ENCODE measurements at places on chromosomes 5 and 9.

GRCh38 chr9:97366889-97367288 is 45.0 kb upstream of the TDRD7 start:
- H3K36me3 ChIP-seq: peaks cover 21% of the 10 kb centered on the region
- no peak overlapping the region for H3K27ac ChIP-seq
- H3K4me1 ChIP-seq: peaks cover 6% of the 10 kb centered on the region
- no peaks in the 10 kb centered on the region for H3K27me3 ChIP-seq
- DNase-seq: no peak

- peaks cover 3% of the 10 kb centered on the region for H3K4me1 ChIP-seq
- no peaks in the 10 kb centered on the region for H3K27me3 ChIP-seq
- peaks cover 6% of the 10 kb centered on the region for H3K36me3 ChIP-seq
- no peak overlapping the region for H3K4me3 ChIP-seq
- no peak overlapping the region for H3K27ac ChIP-seq
Observed at GRCh38 chr9:5870020-5870339, 20.7 kb upstream of the MLANA start.

DNA sequence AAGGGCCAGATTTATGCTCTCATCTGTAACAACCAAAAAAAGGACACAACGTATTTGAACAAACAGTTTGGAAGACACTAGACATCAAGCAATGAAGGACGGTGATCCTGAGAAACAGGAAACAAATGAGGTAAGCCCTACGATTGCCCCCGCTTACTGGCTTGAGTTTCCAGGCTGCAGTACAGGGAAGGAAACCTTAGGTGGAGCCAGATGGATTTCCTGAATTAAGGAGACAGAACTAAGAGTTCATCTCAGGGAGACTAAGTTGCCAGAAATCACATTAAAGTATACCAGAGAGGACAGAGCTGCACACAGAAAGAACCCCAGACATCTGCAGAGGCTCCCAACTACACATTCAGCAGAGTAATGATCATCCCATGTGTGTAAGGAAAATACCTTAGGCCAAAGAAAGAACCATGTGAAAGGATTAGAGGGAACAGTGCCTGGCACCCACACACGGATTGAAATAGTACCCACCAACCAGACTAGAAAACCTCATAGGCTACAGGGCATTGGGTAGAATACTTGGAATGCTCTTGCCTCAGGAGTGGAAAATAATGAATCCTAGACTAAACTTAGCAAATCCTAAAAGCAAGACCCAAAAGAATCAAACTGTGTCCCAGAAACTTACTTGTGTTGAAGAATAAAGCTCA is 99.3 kb upstream of the NIPBL start:
- peaks cover 12% of the 10 kb centered on the region for H3K36me3 ChIP-seq
- H3K27me3 ChIP-seq: peaks cover 12% of the 10 kb centered on the region
- H3K4me3 ChIP-seq: no peak overlapping the region
- DNase-seq: no peak
- no peak overlapping the region for H3K27ac ChIP-seq

GRCh38 chr9:8633784-8634183 is 834.2 kb upstream of the DMAC1 start:
- H3K27ac ChIP-seq: no peak overlapping the region
- no peaks in the 10 kb centered on the region for H3K36me3 ChIP-seq
- DNase-seq: no peak
- H3K4me3 ChIP-seq: no peak overlapping the region
- no peaks in the 10 kb centered on the region for H3K27me3 ChIP-seq

DNA sequence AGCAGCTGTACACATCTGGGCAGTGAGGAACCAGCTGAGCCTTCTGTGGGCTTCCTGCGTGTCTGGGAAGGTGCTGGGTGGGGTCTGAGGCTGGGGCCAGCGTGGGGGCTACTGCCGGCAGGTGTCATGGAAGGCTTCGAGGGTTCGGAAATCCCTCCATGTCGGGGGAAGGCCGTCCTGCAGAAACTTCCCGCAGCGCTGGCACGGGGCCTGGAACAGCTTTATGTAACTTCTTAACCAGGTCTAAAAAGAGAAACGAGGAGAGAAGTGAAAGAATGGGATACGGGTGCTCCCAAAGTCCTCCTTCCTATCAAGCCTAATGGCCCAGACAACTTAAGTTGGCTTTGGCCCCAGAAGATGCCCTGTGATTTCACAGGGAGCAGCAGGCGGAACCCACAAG is 120.6 kb upstream of the RAPGEF1 start:
- DNase-seq: no peak
- H3K36me3 ChIP-seq: peaks cover 42% of the 10 kb centered on the region
- no peak overlapping the region for H3K4me3 ChIP-seq
- H3K27ac ChIP-seq: no peak overlapping the region
- H3K27me3 ChIP-seq: no peaks in the 10 kb centered on the region

DNA sequence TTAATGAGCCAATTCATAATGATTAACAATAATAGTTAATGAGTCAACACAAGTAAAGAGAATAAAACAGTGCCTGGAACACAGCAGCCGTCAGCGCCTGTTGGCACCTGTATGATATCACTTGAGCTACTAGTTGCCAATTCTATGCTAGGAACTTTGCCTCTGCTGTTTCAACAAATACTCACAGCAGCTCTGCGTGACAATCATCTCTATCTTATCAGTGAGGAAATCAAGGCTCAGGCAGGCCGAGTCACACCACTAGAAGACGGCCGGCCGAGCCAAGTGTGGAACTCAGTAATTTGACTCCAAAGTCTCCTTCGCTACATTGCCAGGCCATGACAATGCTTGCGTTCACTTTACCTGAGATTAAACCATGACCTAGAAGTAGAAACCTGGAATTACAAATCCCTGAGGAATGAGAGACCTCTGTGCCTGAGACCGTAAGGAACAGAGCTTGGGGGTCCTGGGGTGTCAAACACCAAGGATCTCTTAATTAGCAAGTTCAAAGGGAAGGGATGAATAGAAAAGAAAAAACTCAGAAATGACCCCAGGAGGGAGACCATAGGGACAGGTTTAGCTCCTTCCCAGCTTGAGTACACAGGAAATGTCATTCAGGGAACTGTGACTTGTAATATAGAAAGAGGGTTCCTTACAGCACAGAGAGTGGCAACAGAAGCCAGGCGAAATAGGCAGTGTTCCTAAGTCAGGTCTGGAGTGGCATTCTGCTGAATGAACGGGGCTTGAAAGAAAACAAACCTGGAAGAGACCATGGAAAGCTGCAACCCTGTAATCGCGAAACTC is 109.1 kb downstream of the SUSD1 start:
- H3K27ac ChIP-seq: no peak overlapping the region
- no peaks in the 10 kb centered on the region for H3K27me3 ChIP-seq
- H3K4me3 ChIP-seq: no peak overlapping the region
- no peak for DNase-seq

DNA sequence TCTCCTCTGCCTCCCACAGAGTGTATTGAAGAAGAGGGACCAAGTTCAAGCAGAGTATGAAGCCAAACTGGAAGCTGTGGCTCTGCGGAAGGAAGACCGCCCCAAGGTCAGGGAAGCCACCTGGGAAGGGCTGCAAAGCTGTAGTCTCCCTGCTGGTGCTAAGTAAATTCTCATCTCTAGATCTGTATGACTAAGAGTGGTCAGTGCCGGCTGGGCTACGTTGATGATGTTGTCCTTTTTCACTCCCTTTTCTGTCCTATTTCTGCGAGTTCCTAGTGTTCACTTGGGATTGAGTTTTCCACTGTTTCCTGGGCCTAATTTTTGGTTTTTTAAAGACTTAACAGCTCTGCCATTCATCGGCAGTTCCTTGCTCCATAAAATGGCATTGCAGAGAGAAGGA is 39.8 kb downstream of the SLC46A2 start:
- no peaks in the 10 kb centered on the region for H3K36me3 ChIP-seq
- no peak for DNase-seq
- no peak overlapping the region for H3K27ac ChIP-seq
- H3K4me3 ChIP-seq: no peak overlapping the region
- H3K27me3 ChIP-seq: no peaks in the 10 kb centered on the region
- peaks cover 1% of the 10 kb centered on the region for H3K4me1 ChIP-seq

GRCh38 chr5:1399737-1400136 is 45.5 kb downstream of the SLC6A3 start:
- peaks cover 5% of the 10 kb centered on the region for H3K4me1 ChIP-seq
- no peak overlapping the region for H3K4me3 ChIP-seq
- H3K36me3 ChIP-seq: no peaks in the 10 kb centered on the region
- peaks cover 33% of the 10 kb centered on the region for H3K27me3 ChIP-seq

DNA sequence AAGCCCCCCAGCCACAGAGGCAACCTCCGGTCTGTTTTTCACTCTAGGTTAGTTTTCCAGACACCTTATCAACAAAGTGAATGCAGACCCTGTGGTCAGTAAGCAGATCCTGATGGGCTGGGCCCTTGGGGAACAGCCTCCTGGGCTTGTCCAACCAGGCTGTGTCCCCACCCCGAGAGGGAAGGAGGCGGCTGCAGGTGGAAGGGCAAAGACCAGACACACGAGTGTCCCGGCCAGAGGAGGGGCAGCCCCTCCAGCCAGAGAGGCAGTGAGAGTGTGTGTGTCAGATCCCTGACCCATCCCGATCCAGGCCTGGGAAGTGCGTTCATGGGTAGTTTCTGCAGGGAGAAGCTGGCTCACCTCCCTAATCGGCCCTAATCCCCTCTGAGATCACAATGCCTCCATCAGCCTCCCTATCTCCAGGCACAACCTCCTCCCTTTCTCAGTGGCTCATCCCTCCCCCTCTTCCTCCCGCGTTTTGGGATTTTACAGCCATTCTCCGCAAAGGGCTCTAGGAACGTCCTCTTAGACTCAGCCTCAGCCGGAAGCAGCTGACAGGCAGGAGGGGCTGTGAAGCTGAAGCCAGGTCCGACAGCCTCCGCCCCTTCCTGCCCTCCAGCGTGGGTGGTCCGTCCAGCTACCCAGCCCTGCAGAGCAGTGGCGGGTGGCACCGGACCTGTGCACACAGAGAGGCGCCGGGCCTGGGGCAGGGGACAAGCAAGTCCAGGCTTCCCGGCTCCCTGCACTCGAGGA is 9.7 kb downstream of the SLC12A7 start:
- peak overlapping the region; percentile 60 for H3K27ac ChIP-seq
- H3K4me3 ChIP-seq: peak overlapping the region; percentile 54
- DNase-seq: no peak
- H3K4me1 ChIP-seq: peaks cover 41% of the 10 kb centered on the region
- H3K27me3 ChIP-seq: no peaks in the 10 kb centered on the region

DNA sequence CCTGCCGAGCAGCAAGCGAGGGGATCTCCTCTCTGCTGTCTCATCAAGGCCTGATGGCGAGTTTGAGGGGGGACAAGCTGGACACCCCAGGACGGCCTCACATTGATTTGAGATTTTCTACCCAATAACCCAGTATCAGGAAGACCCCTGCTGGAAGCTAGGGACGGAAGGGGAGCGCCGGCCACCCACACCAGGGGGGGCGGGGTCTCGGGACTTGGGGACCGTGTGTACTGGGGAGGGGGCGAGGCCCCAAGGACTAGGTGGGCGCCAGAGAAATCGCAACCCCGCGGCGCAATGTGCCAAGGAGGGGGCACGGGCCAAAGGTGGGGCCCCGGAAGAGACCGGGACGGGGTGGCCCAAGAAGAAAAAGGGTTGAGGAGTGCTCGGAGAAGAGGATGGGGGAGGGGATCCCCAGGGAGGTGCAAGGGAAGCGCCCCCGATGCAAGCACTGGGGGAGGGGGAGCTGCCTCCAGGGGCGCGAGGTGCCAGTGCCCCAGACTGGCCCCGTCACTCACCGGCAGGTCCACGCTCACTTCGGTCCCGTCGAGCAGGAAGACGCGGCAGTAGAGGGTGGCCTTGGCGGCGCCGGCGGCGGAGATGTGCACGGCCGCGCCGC is 1.1 kb downstream of the EPB41L4B start:
- no peak for DNase-seq
- H3K36me3 ChIP-seq: no peaks in the 10 kb centered on the region
- H3K4me1 ChIP-seq: peaks cover 5% of the 10 kb centered on the region
- H3K27ac ChIP-seq: no peak overlapping the region
- H3K4me3 ChIP-seq: peak overlapping the region; percentile 70
- H3K27me3 ChIP-seq: peaks cover 76% of the 10 kb centered on the region

DNA sequence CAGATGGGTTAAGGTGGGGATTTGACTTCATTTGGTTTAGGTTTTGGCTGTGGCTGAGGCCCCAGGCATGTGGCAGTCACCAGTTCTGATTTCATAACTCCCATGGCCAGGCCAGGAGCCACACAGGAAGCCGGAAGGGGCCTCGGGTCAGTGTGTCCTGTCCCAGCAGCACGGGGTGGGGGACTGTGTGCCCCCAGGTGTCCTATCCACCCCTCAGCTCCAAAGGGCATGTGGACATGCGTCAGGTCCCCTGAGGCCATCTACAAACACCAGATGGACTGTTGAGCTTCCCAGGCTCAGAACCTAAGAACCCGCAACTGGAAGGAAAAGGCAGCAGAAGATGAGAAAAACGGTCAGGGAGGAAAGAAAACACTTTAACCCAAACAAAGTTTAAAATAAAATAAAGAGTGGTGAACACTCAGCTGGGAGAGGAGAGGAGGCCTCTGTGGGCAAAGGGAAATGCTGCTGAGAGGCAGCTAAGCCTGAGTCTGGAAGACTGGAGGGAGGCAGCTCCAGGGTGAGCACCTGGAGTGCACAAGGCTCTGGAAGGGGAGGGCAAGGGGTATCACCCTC is 260.8 kb downstream of the AUH start:
- no peak for DNase-seq
- peak overlapping the region; percentile 71 for H3K4me3 ChIP-seq
- peaks cover 41% of the 10 kb centered on the region for H3K4me1 ChIP-seq

DNA sequence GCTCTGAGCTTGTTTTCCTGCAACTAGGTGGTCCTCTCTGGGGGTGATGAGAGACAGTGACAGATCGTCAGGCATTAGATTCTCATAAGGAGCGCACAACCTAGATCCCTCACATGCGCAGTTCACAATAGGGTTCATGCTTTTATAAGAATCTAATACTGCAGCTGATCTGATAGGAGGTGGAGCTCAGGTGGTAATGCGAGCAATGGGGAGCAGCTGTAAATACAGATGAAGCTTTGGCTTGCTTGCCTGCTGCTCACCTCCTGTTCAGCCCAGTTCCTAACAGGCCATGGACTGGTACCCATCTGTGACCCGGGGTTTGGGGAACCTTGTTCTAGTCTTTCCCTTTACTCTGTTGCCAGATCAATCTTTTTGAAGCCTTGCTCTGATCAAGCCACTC is 89.5 kb upstream of the POU5F2 start:
- peaks cover 32% of the 10 kb centered on the region for H3K36me3 ChIP-seq
- no peak overlapping the region for H3K4me3 ChIP-seq
- no peak for DNase-seq

DNA sequence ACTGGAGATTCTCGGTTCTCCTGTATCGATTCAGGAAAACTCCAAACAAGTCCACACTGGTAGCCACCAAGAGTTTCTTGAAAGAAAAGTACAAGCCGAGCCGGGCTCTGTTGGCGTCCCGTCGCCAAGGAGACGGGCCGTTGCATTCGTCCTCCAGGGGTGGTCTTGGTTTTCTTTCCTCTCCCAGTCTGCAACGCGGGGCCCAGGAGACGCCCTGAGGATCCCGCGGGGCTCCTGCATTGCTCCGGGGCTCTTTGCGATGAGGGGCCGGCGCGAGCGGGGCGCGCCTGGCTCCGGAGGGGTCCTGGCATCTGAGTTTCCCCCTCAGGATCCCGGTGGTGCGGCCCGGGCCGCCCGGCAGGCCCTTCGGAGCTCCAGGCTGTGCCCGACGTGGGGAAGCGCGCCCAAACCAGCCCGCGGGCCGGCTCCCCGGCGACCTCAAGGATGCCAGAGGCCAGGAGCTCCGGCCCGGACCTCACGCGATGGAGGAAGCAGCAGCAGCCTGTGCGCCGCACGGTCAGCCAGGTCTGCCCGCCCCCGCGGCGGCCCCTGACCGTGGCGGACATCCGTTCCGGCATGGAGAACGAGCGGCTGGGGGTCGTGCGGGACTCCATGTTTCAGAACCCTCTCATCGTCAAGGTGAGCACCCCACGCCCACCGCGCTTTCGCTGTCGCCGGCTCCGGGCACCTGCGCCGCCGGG is at the start of gene CFAP77:
TSS of gene CFAP77 (plus strand) at position 384 of the 701 bp plus-strand sequence. CDS start at position 445, 61 bp downstream.
- peak; percentile 49 for DNase-seq
- peaks cover 38% of the 10 kb centered on the region for H3K27me3 ChIP-seq
- no peaks in the 10 kb centered on the region for H3K36me3 ChIP-seq
- H3K4me3 ChIP-seq: peak within 1 kb of the TSS; percentile 82
- H3K4me1 ChIP-seq: peaks cover 39% of the 10 kb centered on the region
